Chondrocyte (in vitro differentiated cells): ENCODE measurements at places on chromosomes 5 and 9.
A peak's percentile ranks its signal among the peaks of the same experiment; 100 is the strongest.

DNA sequence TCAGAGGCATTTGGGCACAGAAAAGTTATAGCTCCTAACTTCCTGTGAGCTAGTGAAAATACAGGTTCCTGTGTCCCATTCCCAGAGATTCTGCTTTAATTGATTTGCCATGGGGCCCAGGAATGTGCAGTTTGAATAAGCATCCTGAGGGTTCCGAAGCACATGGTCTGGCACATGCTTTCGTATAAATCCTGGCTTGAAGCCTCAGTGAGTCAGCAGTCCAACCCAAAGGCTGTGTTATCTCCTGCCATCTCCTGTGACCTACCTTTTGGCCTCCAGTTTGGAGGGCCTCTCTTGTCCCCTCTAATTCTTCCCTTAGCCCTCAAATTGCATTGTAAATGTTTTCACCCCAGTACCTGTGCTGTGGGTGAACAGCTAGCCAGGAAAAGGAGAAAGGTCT is 183.8 kb downstream of the NR3C1 start:
- DNase-seq, result no peak

DNA sequence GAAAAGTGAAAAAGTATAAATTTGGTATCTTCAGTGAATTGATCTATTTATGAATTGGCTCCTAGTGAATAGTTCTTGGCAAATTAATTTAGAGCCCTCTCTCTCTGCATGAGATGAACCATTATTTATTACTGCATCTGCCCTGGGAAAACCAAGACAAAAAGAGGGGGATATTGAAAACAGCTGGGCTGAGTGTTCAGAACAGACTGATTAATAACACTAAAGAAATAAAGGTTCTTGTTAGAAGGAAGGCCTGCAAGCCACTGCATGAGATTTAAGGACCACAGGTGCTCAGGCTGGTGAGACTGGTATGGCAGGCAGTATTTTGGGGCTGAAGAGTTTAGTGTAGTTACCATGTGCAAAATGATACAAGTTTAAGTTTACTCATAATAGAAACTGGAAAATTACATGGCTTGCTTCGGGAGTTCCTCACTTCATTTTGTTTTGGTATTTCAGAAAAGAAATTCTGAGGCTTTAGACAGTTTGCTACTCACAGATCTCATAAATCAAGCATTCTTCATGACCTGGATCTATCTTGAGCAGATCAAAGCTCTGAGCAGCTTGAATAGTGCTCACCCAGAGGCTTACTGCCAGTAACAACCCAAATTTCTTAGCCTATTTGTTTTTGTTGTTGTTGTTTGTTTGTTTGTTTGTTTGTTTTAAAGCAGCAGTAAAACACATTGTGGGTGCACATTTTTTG is 56.1 kb downstream of the KIAA1958 start:
- no peak for DNase-seq

DNA sequence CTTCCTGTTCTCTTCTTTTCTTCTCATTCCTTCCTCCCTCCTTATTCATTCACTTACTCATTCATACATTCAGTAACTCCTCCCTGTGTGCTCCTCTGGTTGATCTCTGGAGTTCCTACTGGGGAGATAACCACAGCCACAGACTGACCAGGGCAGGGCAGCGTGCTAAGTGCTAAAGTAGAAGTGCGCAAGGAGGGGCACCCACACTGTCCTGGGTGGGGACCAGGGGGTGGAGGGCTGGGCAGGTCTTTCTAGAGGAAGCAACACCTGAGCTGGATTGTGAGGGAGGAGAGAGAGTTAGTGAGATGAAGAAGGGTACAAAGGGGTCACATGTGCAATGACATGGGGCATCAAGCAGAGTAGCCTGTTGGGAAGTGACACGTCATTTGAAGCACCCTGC is 13.8 kb downstream of the ENHO start:
- DNase-seq, result no peak

DNA sequence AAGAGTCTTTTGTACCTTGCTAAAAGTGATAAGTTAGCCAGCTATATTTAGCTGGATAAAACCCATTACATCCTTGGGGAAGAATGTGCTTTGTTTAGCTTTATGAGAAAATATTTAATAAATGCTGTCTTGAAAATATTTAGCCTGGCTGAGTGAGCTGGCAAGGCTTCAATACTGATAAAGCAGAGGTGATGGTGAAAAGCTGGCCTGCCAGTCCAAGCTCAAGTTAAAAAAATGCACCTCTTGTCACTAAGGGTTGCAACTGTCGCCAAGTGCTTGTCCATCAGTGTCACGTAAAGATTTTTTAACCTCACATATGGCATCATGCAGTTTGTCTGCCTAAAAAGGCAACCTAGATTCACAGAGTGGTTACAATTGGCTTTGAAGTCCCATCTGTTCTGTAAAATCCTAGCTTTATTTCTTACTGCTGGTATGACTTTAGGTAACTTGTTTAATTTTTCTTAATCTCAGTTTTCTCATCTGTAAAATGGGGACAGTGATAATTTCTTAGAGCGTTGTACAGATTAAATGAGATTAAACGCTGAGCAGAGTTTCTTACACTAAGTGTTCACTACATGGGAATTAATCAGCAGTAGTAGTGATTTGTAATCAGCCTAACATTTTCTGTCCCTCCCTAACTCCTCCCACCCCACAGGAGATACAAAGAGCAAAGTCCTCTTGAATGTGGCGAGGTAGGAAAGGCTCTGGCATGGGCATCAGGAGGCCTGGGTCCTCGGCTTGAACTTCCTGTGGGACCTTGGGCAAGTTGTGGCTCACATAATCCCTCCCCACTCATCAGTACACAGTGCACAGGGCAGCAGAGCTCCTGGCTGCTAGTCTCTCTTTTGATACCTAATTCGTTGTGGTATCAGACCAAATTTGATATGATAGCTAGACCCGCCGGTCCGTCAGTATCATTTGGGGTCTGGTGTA is 48.7 kb downstream of the PIK3R1 start:
- no peak for DNase-seq

DNA sequence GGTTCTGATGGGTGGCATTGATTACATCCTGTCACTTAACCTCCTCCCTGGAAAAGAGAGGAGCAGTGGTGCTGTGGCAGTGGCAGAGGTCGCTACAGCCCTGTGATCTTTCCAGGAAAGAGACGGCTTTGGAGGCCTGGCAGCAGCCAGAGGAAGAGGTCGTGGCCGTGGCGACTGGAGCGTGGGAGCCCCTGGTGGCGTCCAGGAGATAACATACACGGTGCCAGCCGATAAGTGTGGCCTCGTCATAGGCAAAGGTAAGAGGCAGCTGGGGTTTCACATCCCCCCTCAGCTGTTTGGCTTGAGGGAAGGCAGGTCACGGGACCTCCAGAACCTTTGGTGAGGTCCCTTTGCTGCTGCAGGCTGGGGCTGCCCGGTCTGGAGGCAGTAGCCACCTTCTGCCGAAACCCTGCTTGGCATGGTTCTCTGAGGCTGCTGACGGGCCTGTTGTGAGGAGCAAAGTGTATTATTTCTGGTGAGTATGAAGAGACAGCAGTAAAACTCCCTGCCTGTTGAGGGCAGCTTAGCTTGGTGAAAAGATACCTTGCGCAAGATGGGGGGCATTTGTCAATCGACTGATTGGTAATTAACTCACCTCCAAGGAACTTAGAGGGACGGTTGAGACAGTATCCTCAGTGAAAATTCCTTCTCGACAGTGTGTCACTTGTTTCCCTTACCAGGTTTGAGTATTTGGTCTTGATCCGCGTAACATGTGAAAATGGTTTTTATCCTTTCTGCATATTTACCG is 38.0 kb upstream of the PRDM12 start:
- DNase-seq, result no peak

GRCh38 chr5:106959387-106959786 is 711.4 kb downstream of the EFNA5 start:
- DNase-seq, result no peak

DNA sequence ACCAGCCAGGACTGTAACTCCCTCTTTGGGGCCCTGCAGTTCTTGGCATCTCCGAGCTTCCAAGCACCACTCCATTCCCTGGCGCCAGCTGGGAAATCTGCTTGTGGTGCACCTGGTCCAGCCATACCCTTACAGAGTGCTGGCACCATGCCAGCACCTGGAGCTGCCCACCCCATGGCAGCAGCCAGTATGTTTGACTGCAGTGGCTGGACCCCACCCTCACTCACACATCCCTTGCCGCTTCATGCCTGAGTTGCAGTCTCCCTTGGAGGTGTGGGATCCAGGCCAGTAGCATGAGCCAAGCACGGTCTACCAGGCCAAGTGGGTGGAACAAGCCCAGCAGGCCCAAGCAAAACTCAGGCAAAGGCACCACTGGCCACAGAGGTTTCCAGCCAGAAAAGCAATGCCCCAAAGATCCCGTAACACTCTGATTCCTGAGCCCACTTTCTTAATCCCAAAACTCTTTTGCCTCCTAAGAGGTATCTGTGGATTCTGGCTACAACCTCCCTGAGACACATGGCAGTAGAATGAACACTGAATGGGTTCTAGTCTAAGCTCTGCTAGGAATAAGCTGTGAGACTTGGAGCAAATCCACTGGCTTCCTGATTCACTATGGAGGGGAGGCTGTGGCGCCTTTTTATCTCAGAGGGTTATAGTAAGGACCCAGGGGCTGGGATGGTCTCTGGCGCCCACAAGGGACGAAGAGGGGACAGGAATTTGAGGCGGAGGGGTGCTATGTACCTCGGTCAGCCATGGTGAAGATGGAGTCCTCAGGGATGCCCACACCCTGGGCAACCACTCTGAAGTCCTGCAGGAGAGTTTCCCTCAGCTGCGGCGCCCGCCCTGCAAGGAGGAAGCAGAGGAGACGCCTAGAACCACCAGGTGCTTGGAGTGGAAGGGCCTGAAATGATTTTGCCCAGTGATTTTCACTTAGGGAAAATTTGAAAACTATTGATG is 5.6 kb downstream of the AMBP start:
- peak; percentile 84 for DNase-seq

DNA sequence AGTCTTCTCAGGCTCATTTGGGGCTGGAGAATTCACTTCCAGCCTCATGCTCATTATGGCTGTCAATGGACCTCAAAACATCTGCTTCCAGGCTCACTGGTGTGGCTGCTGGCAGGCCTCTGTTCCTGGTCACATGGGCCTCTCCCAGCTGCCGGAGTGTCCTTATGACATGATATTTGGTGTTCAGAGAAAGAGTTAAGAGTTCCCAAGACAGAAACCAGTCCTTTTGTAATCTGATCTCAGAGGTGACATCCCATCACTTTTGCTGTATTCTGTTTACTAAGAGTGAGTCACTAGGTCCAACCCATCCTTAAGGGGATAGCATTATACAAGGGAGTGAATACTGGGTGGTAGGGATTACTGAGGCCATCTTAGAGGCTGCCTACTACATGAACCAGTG is 104.6 kb downstream of the CACNA1B start:
- no peak for DNase-seq
